ENCODE measurements at places on chromosomes 2 and 18.

GRCh38 chr2:101560780-101561315, 85.9 kb upstream of the RFX8 start:
- no peak for DNase-seq

DNA sequence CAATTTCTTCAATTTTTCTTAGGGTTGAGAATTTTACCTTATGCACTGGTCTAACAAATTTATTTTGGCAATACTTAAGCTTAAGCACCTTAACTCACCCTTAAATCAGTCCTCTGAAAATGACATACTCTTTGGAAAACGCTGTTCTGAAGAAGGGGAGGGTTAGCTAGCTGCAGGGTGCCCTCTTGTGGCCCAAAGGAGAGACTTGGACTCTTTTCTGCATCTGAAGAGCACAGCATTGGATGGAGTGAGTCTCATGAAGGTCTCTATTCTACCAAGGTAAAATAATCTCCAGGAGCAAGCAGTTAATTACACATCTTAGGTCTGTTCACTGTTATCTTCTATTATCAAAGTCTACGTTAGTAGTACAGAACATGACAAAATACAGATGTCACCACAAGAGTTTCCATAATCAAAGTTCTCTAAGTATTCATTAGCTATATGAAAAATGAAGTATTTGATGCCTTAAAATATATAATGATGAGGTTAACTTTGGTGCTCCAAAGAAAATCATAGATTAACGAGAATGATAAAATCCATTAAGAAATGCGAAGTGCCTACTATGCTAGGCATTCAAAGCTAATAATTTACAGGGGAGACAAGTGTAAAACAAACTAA, 24.4 kb downstream of the PUM2 start:
- peak; percentile 23 for DNase-seq

- DNase-seq: no peak
Measured at GRCh38 chr2:183292028-183292427, 167.8 kb downstream of the NUP35 start.

GRCh38 chr2:227370791-227371312, 8.3 kb downstream of the TM4SF20 start:
- DNase-seq: no peak

DNA sequence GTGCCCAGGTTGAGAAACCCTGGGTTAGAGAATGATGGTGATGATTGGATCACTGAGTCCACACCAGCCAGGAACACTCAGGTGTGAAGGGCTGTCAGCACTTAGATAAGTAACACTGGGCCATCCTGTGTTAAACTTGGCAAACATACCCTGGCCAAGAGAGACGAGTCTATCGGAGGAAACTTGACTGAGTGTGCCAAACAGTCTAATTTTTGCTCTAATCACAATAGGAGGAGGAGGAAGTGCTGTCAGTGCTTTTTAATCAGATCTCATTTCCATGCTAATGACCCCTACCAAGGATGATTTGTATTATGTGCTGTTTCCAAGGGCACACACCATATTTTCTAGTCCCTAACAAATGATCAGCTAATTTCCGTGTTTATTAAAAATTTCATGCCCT, 63.8 kb upstream of the SEC11C start:
- DNase-seq: no peak

- DNase-seq: no peak
Measured at GRCh38 chr2:238024986-238025385, 35.8 kb upstream of the SCLY start.

DNA sequence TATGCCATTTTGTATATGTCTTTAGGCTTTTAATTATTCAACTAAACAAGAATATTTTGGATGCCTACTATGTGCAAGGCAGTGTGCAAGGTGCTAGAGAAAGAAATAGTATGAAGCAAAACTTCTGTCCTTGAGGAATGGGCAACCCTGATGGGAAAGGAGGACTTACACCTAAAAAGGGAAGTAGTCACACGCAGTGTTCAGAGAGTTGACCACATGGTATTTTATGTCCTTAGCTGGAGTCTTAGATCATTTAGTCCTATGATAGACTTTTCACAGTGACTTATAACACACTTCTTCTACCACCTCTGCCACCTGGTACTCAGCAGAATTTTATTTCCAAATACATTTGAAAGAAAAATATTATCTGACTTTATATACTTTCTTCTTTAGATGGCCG, 291.6 kb downstream of the PLCL1 start:
- DNase-seq: no peak

- DNase-seq: no peak
Measured at GRCh38 chr18:43692099-43692690, 414.9 kb upstream of the SYT4 start.

GRCh38 chr2:218806346-218806978, 24.5 kb downstream of the CYP27A1 start:
- peak; percentile 85 for DNase-seq

DNA sequence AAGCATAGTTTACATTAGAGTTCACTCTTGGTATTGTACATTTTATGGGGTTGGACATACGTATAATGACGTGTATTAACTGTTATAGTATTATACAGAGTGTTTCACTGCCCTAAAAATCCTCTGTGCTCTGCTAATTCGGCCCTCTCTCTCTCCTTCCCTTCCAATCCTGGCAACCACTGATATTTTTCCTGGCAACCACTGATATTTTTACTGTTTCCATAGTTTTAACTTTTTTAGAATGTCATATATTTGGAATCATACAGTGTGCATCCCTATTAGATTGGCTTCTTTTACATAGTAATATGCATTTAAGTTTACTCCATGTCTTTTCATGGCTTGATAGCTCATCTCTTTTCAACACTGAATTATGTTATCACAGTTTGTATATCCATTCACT, 526.7 kb downstream of the RIT2 start:
- no peak for DNase-seq

DNA sequence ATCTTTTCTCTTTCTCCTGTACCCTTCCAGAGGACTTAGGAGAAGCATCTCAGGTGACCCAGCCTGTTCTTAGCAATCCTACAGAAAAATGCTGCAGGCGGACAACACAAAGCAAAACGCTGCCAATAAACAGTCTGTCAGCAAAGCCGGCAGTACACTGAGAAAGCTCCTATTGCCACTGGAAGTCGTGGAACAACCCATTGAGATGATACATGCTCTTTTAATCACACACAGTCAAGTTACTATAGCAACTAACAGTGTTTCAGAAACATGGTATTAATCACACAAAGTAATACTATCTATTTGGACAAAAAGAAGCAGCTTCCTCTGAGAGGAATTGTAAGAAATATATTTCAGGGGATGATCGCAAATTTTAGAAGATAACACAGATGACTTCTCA, 10.5 kb downstream of the CTLA4 start:
- DNase-seq: no peak
